Lower lobe of right lung (tissue), 2 donors: ENCODE measurements at places on chromosomes 12 and 14.

DNA sequence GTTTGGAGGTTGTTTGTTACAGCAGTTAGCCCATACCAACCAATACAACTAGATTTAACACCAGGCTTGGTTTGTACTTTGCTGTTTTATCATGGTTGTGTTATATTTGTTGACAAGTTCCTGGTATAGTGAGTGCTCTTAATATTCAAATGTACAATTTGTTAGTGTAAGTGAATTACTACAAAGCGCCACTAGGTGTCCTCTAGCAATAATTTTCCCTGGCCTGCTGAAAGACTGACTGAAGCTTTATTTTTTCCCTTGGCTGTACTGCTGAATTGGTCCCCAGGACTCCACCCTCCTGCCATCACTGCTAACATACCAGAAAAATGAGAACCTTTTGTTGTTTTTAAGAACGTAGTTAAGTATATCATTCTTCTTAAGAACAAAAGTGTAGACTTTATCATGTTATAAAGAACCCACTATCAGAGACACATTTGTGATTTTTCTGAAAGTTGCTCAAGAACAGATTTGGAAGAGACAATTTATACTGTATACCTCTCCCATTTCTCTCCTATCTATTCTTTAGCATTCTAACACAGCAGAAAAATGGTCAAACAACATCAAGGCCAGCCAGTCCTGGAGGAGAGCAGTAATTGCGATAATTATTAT is 75.3 kb upstream of the FAR2 start:
- H3K36me3 ChIP-seq, result no peaks in the 10 kb centered on the region
- no peak overlapping the region for H3K4me3 ChIP-seq
- DNase-seq, result no peak
- no peaks in the 10 kb centered on the region for H3K27me3 ChIP-seq
- no peaks in the 10 kb centered on the region for H3K4me1 ChIP-seq
- no peak overlapping the region for H3K27ac ChIP-seq

DNA sequence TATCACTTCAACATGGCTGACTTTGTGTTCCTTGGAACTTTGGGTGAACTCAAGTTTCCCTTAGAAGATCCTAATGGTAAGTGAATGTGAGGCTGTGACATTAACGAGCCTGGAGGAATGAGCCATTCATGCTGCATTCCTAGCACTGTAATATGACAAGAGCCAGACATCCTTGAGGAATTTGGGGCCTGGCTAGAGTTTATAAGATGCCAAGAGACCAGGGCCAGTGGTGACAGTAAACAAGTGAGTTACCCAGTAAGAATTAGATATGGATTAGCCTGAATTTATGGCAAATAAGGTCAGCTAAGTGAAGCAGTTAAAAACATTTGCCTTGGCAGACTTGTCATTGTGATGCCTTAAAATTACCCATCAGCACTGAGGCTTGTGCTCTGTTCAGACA is 232.4 kb downstream of the AKAP6 start:
- no peaks in the 10 kb centered on the region for H3K36me3 ChIP-seq
- no peak for DNase-seq
- no peak overlapping the region for H3K27ac ChIP-seq
- no peaks in the 10 kb centered on the region for H3K27me3 ChIP-seq
- H3K4me3 ChIP-seq, result no peak overlapping the region

- no peak for DNase-seq
- no peak overlapping the region for H3K4me3 ChIP-seq
- H3K4me1 ChIP-seq, result no peaks in the 10 kb centered on the region
- no peak overlapping the region for H3K27ac ChIP-seq
- H3K27me3 ChIP-seq, result peaks cover 6% of the 10 kb centered on the region
- H3K36me3 ChIP-seq, result no peaks in the 10 kb centered on the region
These were observed 564.8 kb downstream of the VRK1 start for GRCh38 chr14:97361958-97362357.

- peaks cover 3% of the 10 kb centered on the region for H3K4me1 ChIP-seq
- no peak overlapping the region for H3K27ac ChIP-seq
- no peak for DNase-seq
- no peak overlapping the region for H3K4me3 ChIP-seq
These were observed 92.8 kb upstream of the FLRT2 start for GRCh38 chr14:85437148-85437547.

DNA sequence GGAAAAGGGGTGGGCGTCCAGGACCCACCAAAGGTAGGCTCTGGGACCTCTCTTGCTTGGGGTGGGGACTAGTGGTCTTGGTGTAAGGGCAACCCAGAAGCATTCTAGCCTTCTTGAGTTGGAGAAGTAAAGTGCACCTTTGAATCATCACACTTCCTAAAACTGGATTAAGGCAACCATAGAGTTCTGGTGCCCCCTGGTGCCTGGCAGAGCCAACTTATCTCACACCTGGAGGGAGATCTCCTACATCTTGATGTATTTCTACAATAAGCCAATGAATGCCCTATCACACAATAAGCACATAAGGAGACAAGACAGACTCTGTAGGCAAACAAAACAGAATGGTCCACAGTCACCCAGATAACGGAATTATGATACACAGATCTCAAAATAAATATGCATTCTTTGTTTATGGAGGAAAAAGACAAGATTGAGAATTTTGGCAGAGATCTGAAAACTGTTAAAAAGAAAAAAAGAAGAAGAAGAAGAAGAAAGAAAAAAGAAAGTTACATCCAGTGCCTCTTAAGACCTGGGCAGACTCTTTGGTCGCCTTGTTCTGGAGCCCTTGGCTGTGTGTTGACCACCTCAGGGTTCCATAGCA is 95.9 kb upstream of the PPP2R5C start:
- H3K4me3 ChIP-seq, result no peak overlapping the region
- H3K27me3 ChIP-seq, result peaks cover 24% of the 10 kb centered on the region
- no peaks in the 10 kb centered on the region for H3K36me3 ChIP-seq
- DNase-seq, result no peak
- H3K27ac ChIP-seq, result no peak overlapping the region

DNA sequence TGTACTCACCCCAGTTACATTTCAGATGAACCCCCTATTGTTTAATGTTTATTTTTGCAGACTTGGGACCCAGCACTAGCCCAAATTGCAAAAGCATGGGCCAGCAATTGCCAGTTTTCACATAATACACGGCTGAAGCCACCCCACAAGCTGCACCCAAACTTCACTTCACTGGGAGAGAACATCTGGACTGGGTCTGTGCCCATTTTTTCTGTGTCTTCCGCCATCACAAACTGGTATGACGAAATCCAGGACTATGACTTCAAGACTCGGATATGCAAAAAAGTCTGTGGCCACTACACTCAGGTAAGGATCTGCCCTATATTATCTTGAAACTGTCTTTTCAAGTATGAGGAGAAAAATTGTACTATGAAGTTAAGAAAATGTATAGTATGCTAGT is 1.2 kb downstream of the GLIPR1 start:
- no peaks in the 10 kb centered on the region for H3K36me3 ChIP-seq
- no peaks in the 10 kb centered on the region for H3K27me3 ChIP-seq
- peaks cover 43% of the 10 kb centered on the region for H3K4me1 ChIP-seq
- peak overlapping the region; percentile 48 for H3K4me3 ChIP-seq
- DNase-seq, result no peak
- H3K27ac ChIP-seq, result peak overlapping the region; percentile 82

GRCh38 chr12:58301038-58301729 is 359.8 kb downstream of the ATP23 start:
- H3K4me1 ChIP-seq, result no peaks in the 10 kb centered on the region
- H3K27me3 ChIP-seq, result no peaks in the 10 kb centered on the region
- no peak overlapping the region for H3K27ac ChIP-seq
- no peaks in the 10 kb centered on the region for H3K36me3 ChIP-seq

DNA sequence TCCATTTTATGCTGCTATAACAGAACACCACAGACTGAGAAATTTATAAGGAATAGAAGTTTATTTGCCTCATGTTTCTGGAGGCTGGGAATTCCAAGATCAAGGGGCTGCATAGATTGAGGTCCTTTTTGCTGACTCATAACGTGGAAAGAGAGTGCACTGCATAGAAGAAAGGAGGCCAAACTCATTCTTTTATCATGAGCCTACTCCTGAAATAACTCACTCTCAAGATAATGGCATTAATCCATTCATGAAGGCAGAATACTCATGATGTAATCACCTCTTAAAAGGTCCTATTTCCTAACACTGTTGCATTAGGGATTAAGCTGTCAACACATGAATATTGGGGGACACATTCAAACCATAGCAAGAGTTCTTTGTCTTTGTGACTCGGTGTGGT is 60.0 kb upstream of the FBXO33 start:
- no peak overlapping the region for H3K4me3 ChIP-seq
- H3K4me1 ChIP-seq, result no peaks in the 10 kb centered on the region
- no peaks in the 10 kb centered on the region for H3K27me3 ChIP-seq

GRCh38 chr12:104957719-104958000 is 430 bp downstream of the SLC41A2 start:
- H3K36me3 ChIP-seq, result no peaks in the 10 kb centered on the region
- H3K27me3 ChIP-seq, result peaks cover 2% of the 10 kb centered on the region
- H3K27ac ChIP-seq, result peak overlapping the region; percentile 80

- no peaks in the 10 kb centered on the region for H3K36me3 ChIP-seq
- peak overlapping the region; percentile 78 for H3K27ac ChIP-seq
- no peak for DNase-seq
- no peaks in the 10 kb centered on the region for H3K27me3 ChIP-seq
These were observed 21.1 kb upstream of the KRT8 start for GRCh38 chr12:52925717-52926595.
